HFFc6 (cell line): ENCODE measurements at places on chromosomes 1 and 21.

DNA sequence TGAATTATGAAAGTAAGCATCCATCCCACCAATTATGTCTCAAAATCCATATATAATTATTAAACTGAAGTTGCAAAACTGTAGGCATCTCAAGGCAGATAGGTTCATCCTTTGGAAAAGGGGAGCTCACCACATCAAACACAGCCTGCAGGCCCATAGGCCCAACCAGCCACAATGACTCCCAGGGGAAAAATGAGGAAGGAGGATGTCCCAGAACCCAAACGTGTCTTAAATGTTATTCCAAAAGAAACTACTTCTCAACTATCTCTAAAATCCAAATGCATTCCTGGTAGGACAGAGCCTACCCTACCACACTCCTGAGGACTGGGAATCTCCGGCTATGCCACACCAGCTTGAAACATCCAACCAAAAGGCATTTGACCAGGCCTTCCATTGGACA lies 12.8 kb downstream of the TIAM1 start:
- DNase-seq = no peak

DNA sequence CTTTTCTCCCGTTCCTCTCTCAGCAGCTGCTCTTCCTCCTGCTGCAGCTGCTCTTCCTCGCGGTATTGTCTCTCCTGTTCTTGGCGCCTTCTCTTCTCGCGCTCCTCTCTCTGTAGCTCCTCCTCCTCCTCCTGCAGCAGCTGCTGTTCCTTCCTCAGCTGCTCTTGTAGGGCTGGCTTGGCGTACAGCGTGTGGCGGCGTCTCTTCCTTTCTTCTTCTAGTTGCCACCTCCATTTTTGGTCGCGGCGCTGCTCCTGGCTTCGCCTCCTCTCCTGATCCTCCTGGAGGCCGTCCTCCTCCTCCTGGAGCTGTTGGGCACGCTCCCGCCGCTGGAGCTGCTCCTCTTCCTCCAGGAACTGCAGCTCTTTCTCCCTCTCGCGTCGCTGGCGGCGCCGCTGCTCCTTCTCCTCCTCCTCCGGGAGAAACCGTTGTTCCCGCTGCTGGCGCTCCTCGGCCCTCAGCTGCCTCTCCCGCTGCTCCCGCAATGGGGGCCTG lies 4.8 kb downstream of the TCHH start:
- peak; percentile 12 for DNase-seq

DNA sequence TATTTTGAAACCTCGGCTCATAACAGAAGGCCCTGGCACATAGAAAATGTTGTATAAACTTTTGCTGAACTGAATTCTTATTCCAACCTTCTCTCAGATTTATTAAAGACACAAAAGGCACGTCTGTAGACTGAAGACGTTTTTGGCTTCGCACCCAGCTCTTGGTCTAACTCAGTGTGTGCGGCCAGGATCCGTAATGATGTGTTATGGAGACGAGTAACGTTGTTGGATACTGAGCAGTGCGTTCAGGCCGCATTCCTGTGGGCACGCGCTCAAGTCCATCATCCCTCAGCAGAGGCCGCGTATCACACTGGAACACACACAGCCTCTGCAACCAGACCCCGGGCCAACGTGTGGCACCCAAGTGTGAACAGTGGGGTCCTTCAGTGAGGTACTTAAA lies 154.8 kb upstream of the RAB4A start:
- no peak for DNase-seq

DNA sequence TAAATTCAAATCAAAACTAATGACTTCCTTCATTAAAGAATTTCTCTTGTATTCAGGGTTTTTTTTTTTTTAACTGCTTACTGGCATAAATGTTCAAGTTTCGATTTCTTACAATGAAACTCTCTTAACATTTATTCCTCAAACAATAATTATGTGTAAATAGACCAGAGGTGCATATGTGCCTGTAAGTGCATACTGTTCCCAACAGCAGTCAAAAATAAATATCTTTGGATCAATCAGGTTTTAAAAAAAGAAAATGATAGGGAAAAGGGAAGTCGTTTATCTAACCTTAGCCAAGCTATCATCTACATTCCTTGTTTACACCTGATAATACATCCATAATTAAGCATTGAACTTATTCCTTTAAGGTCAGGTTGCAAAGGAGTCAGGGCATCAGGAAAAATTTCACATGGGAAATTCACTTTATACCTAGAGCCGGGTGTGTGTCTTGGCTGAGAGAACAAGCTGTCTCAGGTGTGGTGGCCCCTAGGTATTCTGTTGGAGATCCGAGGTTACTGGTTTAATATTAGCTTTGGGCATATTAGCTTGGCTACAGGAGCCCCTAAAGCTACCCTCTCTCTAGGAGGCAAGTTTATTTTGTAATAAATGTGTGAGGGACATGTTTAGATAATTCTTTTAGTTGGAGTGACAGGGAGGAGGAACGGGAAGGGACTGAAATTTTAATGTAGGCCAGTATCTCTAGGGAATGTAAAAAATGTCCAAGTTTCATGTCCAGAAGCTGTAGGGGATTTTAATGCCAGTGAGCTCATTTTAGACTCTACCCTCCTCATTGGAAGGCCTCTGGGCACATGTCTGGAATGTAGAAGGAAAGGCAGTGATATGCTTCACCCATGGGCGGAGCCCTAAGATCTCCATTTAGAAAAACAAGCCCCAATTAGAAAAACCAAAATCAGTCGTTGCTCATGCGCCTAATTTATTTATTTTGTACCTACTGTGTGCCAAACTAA lies 327.9 kb upstream of the PROX1 start:
- DNase-seq = no peak

GRCh38 chr1:192959657-192960186 lies 99.4 kb downstream of the UCHL5 start:
- DNase-seq = no peak

- DNase-seq = no peak
Observed at GRCh38 chr1:164223378-164223777, 335.6 kb upstream of the PBX1 start.

GRCh38 chr1:218347723-218348627 lies 2.8 kb downstream of the TGFB2 start:
- no peak for DNase-seq

DNA sequence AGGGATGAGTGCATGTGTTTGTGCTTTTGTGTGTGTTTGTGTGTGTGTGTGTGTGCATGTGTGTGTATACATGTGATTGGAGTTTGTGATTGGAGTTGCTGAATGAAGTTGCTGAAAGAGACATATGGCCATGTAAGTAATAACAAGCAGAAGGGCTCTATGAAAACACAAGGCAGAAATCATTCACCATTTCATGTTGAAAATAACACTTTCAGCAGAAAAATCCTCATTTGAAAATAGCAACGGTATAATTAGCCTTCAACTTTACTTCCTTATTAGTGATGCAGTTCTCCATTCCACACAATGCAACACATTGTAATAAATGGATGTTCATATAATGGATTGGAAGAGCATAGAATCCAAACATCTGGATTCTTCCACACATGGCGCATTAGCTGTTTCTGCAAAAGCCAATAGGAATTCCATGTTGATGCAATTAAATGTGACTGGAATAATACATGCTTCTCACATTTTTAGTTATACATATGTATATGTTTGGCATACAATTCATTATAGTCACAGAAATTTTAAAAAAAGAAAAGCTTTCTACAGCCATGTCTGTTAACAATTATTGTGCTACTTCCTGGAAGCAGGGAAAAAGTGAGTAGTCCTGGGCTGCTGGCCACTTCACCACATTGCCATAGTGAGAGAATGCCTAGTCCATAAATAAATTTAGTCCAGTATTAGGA lies 538.0 kb downstream of the LTN1 start:
- peak; percentile 64 for DNase-seq
